ENCODE measurements at places on chromosomes 2 and 18.

DNA sequence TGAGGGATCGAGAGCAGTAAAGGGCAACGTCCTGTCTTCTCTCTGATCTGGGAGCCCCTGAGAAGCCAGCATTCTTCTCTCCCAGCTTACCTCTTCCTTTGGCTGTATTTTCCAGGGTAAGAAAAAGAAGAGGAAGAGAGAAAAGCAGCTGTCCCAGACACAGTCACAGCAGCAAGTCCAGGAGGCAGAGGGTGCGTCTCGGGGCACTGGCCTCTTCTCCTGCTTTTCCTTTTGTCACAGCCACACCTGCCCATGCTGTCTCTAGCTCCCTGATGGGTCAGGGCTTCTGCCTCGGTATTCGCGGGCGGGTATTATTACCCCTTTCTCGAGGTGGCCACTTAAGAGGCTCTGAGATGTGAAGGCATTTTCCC is 20.3 kb downstream of the TGOLN2 start:
- no peak for DNase-seq

DNA sequence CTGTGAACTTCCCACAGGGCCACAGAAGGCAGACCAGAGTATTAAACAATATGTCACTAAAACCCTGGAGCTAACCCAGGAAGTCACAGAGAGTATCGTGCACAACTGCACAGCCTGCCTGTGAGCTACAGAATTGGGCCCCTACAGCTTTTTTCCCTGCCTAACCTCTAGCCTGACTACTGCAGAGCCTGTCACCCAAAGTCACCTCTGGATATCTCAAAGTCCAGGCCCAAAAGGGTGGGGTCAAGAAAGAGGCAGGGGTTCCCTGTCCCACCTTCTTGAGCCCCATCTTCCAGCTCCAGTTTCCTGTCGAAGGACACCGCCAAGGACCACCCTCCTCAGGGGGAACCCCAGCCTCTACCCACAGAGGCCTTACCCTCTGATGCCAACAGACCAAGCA is 13.5 kb downstream of the GAD1 start:
- DNase-seq = no peak

- no peak for DNase-seq
Observed at GRCh38 chr2:26316845-26317244, 29.1 kb upstream of the SELENOI start.

- DNase-seq = no peak
Observed at GRCh38 chr18:45978084-45978483, 11.0 kb upstream of the EPG5 start.

GRCh38 chr2:25159949-25160348 is 8.4 kb downstream of the POMC start:
- DNase-seq = no peak

- peak; percentile 73 for DNase-seq
Observed at GRCh38 chr2:238784671-238785527, 63.0 kb upstream of the TWIST2 start.

GRCh38 chr2:152427902-152428301 is 92.9 kb downstream of the FMNL2 start:
- DNase-seq = no peak

DNA sequence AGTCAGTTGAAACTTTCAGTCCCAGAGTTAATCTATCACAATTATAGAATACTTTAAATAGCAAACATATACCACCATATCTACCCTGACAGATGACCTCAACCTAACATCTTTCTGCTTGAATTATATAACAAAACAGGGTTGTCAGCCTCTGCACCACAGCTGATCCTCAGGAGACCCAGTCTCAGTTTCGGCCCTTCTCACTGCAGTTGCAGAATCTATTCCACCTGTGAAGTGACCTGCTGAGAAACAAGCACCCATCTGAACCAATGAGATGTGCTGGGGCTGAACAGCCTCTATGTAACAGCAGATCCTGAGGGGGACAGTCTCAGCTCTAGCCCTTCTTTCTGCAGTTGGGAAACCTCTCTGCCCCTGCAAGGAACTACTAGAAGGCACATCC is 567.6 kb downstream of the KCNJ3 start:
- DNase-seq = no peak

- DNase-seq = no peak
Observed at GRCh38 chr18:42067518-42067917, 112.5 kb downstream of the PIK3C3 start.

GRCh38 chr18:35060122-35060815 is 19.1 kb downstream of the MAPRE2 start:
- DNase-seq = no peak

DNA sequence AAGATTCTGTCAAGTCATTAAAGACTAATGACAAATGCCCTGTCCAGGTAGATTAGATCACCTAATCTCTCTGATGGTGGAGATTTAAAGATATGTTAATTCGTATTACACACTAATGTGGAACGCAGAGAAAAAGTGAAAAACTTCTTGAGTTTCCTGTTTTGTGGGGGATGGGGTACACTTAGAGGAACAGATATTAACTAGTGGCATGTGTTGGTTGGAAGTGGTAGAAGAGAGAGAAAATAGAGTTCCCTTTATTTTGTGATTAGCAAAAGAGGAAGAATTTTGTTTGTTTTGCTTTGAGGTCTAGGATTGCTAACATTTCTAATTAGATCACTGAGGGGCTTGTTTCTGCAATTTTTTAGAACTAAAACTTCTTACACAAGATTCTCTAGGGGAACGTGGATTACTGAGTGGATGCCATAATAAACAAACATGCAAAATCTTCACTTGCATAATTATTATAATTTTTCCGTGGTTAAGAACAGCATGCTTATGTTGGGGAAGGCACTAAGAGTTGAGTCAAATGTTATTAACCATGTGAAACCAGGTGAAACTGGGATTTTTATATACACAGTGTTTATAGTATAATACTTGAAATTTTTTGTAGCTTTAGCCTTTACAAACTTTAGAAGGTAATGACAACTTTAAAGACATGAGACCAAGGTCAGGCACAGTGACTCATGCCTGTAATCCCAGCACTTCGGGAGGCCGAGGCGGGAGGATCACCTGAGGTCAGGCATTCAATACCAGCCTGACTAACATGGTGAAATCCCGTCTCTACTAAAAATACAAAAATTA is 97.4 kb upstream of the STK17B start:
- DNase-seq = no peak

- DNase-seq = no peak
Observed at GRCh38 chr18:23058746-23059415, 76.4 kb upstream of the CABLES1 start.

GRCh38 chr18:55064760-55065159 is 105.5 kb upstream of the CCDC68 start:
- DNase-seq = no peak

GRCh38 chr2:142220901-142221300 is 90.1 kb upstream of the LRP1B start:
- DNase-seq = no peak

GRCh38 chr2:135991861-135992260 is 6.4 kb upstream of the DARS1 start:
- no peak for DNase-seq

DNA sequence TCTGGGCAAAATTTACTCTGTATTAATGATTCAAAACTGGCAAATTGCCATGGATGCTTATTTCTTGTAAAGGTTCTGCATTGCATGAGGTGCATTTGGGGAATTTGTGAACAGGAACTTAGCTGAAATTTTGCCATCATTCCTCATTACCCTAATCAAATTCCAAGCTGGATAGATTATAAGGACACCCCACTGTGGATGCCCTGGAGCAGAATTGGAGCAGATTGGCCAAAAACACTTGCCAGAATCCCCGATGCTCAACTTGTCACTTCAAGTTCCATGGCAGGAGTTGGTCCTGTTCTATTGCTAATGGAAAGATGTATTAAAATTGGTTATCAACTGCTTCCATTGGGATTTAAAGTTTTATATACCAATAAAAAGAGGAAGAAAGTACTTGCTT is 237.9 kb downstream of the CCDC102B start:
- no peak for DNase-seq

GRCh38 chr18:14748496-14748895 is 524 bp downstream of the ANKRD30B start:
- no peak for DNase-seq

DNA sequence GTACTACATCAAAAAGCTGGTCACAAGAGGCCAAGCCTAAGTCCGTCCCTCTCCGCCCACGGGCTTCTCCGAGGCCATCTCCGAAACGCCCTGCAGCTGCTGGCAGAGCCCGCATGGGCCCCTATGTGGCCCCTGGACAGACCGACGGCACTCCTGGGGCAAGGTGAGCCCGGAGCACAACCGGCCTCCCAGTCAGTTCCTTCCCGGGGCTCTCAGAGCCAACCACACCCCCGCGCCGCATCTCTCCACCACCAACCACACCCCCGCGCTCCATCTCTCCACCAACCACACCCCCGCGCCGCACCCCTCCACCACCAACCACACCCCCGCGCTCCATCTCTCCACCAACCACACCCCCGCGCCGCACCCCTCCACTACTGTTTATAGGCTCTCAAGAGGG is 93.5 kb downstream of the ZNF516 start:
- DNase-seq = no peak
